ENCODE measurements at places on chromosomes 2 and 18.

DNA sequence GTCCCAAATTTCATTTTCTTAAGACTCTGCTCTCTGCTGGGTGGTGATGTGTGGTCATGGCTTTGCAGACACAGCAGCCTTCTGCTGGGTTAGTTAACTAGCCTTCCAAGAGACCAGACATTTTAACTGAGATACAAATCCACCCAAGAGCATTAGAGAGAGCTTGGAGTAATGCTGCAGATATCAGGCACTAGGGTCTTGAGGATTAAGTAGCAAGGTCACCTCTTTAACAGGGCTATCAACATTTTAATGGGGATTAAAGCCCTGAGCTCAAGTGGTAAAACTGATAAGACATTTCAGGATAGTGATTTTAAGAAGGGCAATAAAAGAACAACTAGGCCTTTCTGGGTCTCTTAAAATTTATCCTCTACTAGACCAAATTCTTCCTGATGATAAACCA, 461.2 kb downstream of the MEIS1 start:
- no peak for DNase-seq

DNA sequence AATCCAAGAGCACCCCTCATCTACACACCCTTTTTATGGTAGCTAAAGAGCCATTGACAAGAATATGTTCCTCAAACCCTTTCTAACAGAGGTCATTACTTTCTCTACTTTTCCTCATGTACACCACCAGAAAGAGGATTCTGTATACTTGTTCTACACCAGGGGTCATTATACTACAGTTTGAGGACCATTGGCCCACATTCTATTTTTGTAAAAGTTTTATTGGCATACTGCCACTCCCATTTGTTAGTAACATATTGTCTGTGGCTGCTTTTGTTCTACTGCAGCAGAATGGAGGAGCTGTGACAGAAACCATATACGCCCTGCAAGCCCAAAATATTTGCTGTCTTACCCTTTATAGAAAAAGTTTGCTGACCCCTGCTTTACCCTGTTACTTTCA, 14.3 kb downstream of the HTR2B start:
- DNase-seq: no peak

- DNase-seq: no peak
Observed at GRCh38 chr2:215397632-215398341, 38.1 kb downstream of the FN1 start.

GRCh38 chr2:218501665-218502064, 66.5 kb downstream of the USP37 start:
- DNase-seq: no peak

GRCh38 chr2:106366204-106366885, 101.9 kb downstream of the RGPD3 start:
- DNase-seq: no peak

DNA sequence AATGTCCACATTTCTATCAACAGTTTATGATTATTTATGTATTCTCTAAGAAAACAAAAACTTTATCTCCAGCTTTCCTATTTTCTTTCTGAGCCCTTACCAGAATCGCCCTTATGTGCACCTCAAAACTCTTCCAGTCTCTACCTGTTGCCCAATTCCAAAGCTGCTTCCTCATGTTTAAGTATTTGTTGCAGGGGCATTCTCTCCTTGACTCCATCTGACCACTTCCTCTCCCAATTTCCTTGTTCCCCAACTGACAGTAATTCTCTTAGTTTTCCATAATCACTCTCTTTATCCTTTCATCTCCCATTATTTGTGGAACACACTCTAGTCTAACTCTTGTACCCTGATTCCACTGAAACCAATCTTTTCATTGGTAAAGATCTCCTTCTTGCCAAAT, 105.4 kb upstream of the RBBP8 start:
- no peak for DNase-seq

- DNase-seq: no peak
Observed at GRCh38 chr2:174846941-174847938, 83.0 kb upstream of the CHRNA1 start.

- DNase-seq: peak; percentile 80
Observed at GRCh38 chr2:217886720-217887309, 116.0 kb downstream of the TNS1 start.

DNA sequence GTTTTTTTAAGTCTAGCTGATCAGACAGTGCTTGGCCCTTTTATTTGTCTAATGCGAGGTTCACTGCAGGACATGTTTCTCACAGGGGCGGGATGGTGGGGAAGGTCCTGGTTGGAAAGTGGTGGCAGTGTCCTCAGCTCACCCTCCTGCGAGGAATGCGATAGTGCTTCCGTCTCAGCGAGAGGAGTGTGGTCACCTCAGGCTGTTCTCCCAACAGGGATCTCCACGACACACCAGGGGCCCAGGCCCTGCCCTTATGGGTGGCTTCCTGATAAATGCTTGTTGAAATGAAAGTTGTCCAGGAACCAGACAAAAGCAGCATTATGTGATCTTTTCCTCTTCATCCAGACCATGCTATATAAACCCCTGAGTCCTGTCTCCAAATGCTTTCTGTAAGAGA, 70.1 kb downstream of the BOLA3 start:
- no peak for DNase-seq

DNA sequence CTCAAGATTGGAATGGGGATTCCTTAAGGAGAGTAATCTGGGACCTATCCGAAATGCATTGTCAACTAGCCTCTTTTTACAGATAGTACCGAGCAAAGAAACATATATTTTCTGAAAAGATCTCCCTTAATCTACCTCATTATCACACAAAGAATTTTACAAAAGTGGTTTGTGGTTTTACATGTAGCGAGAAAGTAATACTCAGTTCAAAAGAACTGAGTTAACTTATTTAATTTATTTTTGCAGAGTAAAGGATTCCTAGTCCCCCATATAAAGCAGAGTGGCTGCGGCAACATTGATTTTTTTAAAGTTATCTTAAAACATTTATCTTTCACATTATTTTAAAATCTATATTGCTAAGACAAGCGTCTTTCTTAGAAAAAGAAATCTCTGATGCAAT, 15.9 kb upstream of the SOS1 start:
- no peak for DNase-seq

- no peak for DNase-seq
Observed at GRCh38 chr2:176280867-176281658, 11.8 kb downstream of the MTX2 start.

DNA sequence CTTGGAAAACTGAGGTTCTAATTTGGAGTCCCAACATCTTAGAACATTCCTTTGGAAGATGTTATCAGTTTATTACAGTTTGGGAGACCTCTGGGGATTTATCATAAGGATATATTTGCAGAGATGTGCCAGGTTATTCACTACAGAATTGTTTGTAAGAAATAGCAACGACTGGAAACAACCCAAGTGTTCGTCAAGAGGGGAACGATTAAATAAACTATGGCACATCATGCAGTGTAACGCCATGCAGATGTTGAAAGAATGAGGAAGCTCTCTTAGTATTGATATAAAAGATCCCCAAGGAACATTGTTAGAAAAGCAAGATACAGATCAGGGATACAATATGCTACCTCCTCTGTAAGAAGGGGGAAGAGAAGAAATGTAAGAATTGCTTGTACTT, 210.6 kb downstream of the TMEM247 start:
- DNase-seq: no peak

DNA sequence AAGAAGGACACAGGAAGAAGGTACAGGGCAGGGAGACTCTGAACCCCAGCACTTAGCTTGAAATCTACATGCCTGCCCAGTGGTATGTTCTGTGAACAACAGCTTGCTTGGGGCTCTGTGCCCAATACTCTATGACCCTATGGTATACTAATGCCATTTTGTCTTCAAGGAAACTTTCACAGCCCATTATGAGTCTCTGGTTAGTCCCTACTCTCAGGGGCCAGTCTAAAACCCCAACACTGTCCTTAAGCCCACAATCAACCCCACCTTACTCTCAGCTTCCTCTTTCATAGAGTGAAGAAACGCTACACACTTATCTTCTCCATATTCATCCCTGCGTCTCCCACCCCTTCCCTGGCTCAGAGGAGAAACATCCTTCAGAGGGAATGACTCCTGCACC, 16.0 kb downstream of the NEB start:
- DNase-seq: no peak

DNA sequence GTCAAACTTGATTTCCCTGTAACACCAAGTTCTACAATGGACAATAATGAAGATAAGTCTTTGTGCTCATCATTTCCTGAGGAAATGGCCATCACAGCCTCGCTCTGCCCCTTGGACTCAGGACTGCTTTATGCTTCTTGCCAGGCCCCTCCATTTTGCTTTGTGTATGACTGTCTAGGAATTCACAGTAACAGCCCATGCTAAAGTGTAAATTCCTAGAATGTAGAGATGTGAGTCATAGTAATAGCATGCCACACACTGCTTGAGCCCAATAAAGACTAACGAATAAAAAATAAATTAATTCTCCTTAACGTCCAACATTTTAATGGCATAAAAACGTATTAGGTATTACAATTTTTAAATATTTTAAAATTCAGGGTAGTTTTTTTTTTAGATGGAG, 226.5 kb downstream of the PID1 start:
- no peak for DNase-seq

DNA sequence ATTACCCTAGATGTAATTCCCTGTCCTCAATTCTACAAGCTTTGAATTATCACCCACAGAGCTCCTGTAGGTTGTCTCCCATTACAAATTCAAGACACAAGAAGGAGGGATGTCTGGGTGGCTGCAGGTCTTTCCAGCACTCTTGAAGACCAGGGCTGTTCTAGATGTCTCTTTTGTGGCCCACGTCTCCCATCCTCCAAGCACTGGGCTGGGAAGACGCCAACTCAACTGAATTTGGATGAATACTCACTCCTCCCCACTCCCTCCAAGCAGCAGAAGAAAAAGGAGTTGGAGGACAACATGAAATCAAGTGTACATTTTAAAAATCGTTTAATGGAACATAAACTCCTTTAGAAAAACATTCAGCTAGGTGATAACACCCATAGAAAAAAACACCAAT, 31.2 kb downstream of the SMAD7 start:
- no peak for DNase-seq

- no peak for DNase-seq
Observed at GRCh38 chr2:12389344-12390045, 327.2 kb upstream of the TRIB2 start.

GRCh38 chr2:51575181-51575580, 543.2 kb upstream of the NRXN1 start:
- DNase-seq: no peak
